ENCODE measurements at places on chromosomes 2 and 18.

DNA sequence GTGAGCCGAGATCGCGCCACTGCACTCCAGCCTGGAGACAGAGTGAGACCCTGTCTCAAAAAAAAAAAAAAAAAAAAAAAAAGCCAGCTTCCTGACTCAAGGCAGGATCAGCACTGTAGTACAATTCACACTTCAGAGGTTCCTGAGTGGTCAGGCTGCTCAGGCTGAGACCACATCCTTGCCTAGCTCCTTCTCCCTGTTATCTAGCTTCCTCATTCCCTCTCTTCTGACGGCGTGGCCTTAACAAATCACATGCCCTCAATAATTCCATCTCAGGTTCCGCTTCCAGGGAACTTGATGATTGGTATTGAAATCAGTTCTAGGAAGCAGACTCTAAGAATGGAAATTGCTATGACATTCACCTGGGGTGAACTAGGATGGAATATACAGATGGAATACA is 29.8 kb upstream of the KDM3A start:
- DNase-seq: peak; percentile 78

GRCh38 chr2:65754219-65754618 is 321.8 kb upstream of the SPRED2 start:
- DNase-seq: no peak

DNA sequence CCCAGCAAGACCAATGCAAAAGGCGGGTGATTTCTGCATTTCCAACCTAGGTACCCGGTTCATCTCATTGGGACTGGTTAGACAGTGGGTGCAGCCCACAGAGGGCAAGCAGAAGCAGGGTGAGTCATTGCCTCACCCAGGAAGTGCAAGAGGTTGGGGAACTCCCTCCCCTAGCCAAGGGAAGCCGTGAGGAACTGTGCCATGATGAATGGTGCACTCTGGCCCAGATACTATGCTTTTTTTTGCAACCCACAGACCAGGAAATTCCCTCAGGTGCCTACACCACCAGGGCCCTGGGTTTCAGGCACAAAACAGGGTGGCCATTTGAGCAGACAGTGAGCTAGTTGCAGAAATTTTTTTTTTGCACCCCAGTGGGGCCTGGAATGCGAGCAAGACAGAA is 662.6 kb upstream of the ACVR2A start:
- DNase-seq: no peak

GRCh38 chr2:41782306-41783158 is 265.3 kb upstream of the PKDCC start:
- DNase-seq: peak; percentile 46

DNA sequence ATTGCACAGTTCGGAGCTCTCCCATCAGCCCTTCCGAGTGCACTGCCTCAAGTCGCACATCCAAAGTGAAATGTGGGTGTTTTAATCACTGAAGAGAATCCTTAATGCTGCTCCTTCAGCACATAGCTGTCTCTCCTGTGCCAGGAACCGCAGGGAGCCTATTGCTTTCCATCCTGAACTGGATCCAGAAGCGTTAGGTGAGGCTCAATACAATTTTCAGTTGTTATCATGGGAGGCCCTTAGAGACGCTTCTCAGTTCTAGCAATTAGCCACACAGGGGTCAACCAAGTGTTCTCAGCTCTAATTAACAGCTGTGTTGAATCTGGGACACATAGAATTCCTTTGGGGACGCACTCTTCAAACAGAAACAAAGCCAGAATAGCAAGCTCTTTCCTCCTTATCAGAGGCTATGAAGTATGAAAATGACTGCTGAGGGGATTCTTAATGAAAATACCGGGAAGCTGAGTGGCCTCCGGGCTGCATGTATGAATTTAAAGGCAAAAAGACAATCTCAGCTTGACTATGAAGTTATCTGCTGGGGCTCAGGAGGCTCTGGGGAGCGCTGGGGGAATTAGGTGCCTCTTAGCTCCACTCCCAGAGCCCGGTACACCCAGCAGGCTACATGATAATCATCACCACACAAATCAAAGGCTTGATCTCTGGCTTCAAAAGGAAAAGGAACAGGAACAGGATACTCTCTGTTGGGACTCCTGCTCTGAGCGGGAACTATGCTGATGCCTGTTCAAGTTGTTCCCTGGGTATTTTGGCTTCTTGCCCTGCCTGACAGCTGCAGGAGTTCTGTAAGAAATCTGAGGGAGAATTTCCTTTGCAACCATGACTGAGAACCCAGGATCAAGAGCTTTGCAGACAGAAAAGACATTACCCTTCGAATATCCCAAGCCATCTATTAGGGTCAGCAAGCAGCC is 55.4 kb upstream of the NCOA1 start:
- no peak for DNase-seq

DNA sequence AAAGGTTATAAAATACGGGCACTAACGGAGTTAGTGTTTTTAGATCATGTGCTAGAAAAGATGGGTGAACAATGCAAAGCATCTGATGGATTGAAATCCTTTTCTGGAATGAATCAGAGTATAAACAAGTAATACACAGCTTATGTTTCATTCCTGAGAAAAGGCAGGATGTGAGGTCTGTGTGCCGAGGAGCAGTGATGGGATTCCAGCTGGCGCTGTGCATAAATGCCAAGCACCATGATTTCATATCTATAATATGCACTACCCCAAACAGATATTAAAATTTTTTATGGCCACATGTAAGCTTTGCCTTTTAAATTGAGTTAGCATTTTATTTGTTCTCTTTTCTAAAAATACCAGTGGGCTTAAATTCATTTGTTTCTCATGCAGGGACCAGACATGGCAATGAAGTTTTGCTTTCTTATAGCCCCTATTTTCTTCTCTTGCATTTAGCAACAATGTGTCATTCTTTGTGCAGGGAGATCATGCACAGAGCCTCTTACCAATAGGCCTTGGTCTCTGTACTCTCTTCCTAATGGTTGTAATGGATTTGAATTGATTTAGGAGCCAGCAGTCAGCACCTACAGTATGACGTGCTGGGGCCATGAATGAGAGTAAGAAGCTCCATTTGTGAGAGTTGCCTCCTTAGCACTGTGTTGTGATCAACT is 323.9 kb downstream of the SLC8A1 start:
- no peak for DNase-seq

DNA sequence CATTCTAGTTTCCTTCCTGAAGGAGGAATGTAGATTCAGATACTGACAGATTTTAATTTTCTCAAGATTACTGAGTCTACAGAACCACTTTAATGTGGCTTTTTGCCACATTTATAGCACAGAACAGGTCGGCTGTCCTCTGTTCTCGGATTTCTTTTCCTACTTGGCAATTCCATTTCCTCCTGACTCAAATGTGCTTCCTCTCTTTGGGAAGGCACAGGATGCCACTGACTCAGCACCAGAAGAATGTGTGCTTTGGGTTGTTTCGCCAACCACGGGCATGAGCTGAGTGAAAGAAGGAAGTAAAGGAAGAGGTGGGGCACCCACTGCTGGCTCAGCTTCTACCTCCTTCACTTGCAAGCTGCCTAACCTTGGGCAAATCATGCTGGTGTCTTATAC is 970.6 kb upstream of the ACVR2A start:
- peak; percentile 3 for DNase-seq

DNA sequence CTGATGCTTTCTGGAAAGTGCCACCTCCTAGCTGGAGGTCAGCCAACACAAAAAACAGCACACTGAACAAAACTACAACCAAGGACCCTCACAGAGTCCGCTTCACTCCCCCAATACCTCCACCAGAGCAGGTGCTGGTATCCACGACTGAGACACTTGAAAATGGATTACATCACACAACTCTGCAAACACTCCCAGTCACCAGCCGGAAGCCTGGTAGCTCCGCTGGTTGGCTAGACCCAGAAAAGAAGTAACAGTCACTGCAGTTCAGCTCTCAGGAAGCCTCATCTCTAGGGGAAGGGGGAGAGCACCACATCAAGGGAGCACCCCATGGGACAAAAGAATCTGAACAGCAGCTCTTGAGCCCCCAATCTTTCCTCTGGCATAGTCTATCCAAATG is 175.4 kb downstream of the LCLAT1 start:
- DNase-seq: no peak

DNA sequence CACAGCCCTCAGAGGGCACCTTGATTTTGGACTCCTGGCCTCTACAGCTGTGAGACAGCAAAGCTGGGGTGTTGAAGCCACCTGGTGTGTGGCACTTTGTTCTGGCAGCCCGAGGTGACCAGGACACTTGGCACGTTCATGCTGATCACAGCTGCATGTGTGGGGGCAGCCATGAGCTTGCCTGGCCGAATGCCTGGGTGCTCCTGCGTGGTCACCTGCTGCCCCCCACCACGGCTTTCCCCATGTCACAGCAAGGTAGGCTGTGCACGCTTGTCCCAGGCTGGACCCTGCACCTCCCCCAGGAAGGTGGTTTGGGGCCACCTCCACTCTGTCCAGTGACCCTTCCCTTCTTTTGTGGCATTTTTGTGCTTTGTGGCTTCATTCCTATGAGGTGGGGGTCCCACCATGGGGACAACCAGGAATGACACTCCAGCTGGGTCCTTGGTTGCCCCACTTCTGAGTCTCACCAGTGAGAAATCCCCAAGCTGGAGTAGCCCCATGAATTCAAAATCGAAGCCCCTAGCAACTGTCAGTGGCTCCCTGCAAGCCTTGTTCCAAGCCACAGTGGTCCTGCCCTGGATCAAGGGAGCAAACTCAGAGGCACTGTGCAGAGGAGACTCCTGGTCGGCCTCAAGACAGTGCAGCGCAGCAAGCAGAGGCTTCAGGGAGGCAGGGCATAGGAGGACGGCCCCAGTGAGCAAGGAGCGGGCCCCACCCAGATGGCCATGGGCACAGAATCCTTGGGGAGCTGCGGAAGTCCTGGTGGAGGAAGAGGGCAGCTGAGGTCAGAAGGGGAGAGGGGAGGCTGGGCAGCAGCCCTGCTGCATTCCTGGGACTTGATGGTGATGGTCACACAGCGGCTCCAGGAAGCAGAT is 121.4 kb upstream of the HS6ST1 start:
- DNase-seq: no peak

- peak; percentile 64 for DNase-seq
Measured at GRCh38 chr2:9554921-9555296, 721 bp downstream of the ADAM17 start.

DNA sequence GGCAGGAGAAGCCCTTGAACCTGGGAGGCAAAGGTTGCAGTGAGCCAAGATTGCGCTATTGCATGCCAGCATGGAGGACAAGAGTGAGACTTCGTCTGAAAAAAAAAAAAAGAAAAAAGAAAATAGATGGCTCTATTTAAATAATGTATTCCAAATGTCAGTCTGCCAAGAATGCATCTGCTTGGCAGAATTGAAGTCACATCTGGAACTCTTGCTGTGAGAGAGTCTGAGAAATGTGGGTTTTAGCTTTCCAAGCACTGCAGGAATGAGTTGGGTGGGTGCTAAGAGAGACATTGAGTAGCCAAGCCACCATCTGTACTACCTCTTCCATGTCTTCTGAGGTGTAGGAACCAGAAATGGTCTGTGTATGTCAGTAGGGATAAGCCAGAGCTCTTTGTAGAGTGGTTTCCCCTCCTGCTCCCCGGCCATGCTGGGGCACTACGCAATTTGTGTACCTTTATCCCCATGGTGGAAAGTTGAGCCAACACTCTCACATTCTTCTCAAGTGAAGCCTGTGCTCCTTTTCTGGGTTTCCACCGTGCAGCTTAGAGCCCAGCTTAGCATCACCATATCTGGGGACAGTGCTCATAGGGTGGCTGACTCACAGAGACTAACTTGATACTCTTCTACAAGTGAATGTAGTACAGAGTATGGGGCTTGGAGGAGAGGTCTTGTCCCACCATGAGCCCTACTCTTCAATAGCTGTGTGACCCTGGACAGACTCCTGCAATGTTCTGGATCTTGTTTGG is 25.3 kb downstream of the IL1F10 start:
- DNase-seq: no peak

GRCh38 chr18:23133860-23134779 is 1.2 kb upstream of the CABLES1 start:
- DNase-seq: peak; percentile 42

DNA sequence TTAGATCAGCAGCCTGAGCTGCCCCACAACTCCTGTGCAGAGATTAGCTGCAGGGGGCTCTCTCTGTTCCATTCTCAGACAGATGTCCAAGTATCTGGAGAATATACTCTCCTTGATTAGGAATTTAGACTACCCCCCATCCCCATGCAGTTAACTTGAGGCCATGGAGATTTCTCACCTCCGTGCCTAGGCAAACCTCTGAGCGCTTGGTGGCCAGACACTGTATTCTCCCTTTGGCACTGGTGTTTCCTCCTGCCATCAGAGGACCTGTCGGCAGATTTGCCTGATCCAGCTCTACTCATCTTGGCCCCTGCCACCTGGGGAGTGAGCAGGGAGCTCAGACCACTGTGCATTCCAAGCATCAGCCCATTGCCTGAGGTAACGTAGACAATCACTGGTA is 48.3 kb downstream of the ZNF804A start:
- no peak for DNase-seq

DNA sequence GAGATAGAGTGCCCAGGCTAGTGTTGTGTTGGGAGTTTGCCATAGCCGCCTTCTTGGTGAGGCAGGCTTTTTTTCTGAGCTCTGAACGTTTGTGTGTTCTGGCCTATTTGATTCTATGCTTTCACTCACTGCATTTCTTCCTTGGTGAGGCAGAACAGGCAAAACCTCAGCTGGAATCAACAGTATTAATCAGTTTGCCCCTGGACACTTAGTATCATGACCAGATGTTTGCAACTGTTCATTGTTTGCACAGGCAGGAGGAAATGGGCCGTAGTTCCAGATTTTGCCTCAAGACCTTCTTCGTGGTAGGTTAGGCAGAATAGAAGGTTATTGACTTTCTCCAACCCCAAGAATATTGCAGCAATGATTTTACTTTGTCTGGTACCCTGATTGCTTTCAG is 218.1 kb upstream of the RASGRP3 start:
- no peak for DNase-seq

DNA sequence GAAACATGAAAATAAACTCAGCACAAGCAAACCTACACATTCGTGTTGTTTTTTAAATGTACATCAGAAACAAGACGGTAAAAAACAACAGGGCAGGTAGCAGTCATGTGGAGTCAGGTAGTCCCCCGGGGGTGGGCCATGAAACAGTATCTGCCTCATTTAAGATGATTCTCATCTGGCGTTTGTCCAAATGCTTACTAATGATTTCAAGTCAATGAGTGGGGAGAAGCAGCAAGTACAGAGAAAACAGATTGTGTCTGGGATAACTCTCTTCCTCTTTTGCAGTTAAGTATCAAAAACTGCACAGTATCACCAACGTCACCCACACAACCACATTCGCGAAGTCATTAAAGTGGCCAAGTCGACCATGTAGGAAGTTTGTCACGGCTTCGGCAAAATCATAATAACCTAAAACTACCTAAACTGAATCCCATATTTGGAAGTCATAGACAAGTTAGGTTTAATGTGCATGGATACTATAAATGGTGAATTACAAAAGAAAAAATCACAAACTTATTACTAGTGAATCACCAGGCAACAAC is 1.3 kb downstream of the LAPTM4A start:
- DNase-seq: peak; percentile 90

DNA sequence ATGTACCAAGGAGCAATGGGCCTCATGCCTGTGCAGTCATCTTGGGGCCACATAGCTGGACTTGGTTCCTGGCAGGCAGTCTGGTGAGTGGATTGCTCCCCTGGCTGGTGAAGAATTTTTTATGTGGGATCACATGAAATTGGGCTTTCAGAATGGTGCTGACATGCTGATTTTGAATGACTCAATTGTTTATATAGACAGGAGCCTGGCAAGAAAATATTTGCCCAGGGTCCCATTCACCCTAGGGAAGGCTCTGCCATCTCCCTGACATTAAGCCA is 266.9 kb downstream of the DYSF start:
- no peak for DNase-seq
